ENCODE measurements at places on chromosomes 2 and 18.

- no peak for DNase-seq
These were observed 165.5 kb downstream of the L3MBTL4 start for GRCh38 chr18:6249170-6249569.

GRCh38 chr2:180728928-180729559, 251.4 kb upstream of the UBE2E3 start:
- no peak for DNase-seq

- DNase-seq: no peak
These were observed 15.0 kb downstream of the COX7A2L start for GRCh38 chr2:42345986-42346385.

DNA sequence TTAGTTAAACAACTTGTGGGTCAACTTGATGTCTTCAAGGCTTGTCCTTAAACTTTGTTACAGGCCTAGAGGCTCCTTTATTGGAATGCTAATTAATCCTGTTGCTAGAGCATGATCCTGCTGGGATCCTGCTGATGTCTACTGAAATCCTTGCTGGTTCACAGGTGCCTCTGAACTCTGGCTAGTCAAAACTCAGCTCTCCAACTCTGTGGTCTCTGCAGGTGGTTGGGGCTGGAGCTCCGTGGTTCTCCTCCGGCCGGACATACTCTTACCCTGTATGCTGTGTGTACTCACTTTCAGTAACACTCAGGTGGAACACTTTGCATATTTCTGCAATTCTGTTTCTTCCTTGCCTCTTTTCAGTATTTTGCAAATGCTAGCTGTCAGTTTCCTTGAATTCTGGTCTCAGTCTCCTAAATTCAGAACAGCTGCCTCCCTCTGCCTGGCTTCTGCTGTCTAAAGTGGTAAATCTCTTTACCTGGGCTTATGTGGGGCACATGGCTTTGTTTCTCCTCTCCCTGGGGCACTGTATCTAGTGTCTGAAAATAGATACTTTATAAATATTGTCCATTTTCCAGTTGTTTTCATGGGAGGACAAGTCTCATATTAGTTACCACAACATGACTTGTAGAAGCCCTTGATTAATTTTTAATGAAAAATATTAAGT, 113.0 kb downstream of the ATP9B start:
- DNase-seq: no peak

GRCh38 chr2:24085200-24085489, 511 bp upstream of the TP53I3 start:
- no peak for DNase-seq

GRCh38 chr2:209367075-209367747, 56.6 kb upstream of the MAP2 start:
- no peak for DNase-seq

DNA sequence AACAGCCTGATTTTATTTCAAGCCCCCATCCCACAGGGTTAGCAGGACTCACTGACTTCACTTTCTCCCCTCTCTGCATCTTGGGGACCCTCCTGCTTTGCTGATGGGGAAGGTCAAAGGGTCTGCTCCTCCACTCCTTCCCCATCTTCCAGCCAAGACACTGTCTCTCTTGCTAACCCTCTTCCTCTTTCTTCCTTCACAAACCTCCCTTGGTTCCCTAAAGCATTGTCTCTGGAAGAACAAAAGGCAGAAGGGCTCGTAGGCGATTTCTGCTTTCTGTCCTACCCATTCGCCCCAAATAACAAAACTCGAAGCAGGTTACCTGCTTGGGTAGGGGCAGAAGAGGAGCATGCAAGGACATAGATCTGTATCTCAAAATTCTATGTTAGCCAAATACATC, 5.5 kb upstream of the SLC4A3 start:
- DNase-seq: no peak

DNA sequence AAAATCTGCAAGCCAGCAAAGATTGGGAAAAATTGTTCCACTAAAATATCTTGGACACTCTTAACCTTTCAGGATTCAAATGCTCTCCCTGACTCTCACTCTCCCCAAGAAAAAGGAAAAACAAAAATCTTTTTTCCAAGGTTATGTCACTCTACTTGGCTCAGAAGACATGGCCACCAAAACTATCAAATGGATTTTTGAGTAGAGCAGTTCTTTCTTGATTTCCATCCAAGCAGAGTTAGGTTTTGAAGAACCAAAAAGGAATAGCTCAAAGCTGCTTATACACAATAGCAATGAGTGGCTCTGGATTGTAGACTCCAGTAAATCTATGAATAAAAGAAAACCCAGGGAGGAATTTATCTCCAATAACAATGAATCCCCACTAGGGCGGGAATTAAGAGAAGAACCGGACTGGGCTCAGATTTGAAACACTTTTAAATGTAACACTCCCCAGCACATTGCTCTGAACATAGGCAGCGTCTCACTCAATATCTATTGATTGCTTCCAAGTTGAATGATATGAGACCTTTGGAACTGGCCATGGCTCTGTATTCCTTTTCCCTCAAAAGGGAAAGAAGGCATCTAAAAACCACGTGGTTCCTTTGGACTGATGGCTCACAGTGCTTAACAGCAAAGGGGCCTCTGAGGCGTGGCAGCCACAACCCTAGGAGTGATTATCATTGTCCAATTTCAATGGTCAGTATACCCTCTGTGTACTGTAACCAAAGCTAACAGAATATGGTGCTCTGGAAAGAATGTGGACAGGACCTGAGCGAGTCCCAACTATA, 68.3 kb downstream of the SPRED2 start:
- no peak for DNase-seq

DNA sequence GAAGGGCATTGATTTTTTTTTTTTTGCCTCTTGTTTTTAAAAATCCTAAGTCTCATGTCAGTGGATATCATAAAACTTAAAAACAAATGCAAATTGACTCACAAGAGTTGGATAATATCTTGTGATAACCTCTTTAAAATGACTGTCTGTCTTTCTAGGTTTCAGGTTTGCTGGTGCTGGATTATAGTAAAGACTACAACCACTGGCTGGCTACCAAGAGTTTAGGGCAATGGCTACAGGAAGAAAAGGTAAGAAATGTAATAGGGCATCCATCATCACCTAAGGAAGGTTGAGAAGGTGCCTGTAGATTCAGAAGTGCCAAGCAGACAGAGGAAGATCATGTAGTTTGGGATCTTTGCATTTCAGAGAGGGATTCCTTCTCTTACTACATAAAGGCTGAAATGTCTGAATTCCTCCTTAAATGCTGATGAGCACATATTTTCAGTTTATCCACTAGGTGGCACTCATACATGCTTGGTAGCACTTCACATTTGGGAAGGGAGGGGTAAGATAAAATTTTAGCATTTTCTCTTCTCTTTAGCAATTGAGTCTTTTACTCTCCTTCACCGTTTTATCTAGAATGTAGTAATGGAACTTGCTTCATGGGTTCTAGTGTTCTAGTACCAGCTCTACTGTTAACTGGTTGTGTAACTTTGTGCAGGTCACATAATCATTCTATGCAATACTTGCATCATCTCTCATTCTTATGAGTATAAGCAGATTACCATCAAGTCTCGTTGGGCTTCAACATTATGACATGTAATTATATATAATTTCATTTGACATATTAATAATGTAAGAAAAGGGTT, 21.1 kb downstream of the CPS1 start:
- DNase-seq: no peak

GRCh38 chr18:65363011-65363410, 387.8 kb upstream of the CDH7 start:
- DNase-seq: no peak

DNA sequence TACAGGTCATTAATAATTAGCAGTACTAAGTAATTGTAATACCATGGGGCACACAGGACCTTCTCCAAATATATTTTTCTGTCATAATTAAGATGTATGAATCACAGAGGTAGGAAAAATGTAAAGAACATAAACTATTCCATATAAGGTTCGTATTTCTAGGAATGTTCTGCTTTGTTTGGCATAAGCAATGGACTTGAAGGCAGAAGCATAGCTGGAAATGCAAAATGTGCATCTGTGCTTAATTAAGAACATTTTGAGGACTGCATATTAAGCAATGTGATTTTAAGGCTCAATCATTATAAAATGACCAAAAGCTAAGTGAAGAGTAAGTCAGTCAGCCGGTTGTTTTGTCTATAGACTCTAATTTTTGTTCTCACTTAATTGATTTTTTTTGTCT, 123.2 kb downstream of the RBM43 start:
- no peak for DNase-seq

DNA sequence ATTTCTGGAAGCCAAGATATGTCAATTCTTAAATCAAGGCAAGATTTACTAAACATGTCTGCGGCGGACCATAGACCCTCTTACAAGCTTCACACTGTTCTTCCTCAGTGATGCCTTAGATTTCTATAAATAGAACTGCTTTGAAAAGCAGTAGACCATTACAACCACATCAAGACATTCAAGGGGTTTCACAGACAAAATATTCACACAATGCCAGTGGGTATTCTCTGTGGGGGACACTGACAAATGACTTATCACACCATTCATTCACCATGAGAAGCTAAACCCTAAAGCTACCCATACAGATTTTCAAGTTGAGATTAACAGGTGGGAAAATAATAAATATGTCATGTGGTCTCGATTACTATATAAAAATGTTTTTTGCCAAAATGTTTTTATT, 15.9 kb upstream of the LRRTM4 start:
- DNase-seq: no peak

DNA sequence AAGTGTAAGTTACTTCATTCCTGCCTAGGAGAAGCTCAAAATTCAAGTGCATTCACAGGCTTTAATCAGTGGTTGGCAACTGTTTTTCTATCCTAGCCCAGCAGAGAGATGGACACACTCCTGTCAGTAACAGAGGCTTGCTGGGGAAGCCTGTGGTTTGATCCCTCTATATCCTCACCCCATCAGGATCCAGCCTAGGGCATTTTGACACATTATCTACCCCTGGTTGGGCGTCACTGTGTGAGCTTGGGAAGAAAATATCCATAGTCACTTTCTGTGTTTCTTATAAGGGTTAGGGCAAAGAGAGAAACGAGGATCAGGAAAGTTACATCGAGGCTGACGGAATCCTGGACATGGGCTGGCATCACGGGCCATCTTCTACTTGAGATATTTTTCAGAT, 10.0 kb downstream of the NT5DC4 start:
- DNase-seq: no peak

DNA sequence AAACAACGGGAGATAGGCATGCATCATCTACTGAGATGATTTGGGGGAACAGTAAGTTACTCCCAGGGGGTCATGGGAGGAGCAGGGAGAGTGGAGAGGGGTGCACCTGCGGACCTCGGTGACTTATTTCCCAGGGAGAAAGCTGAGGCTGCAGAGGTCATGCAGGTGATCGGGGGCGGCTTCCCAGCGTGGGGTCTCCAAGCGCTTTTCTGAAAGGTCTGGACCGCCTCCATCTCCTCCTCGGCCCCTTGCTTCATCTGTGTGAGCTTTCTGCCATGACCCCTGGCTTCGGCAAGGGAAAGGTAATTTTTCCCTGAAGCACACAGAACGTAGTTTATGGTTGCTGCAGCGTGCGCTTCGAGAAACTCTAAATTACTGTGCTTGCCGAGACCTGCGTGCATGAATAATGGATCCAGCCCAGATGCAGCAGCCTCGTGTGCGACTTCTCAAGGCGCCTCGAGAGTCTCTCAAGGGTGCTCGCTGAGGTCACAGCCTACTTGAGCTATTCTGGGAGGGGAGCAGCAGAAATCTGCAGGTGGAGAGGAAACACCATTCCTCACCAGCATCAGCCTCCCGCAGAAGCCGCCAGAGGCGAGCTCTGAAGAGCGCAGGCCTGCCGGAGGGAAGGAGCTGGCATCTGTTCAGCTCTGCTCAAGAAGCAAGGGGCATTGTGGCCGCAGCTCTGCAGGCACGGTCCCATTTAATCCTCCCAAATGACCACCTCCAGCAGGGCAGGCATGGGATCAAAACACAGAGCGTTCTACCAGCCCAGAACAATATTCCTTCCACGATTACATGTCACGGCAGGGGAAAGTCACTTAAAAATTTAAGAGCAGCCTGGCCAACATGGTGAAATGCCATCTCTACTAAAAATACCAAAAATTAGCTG, 308.4 kb upstream of the MYT1L start:
- no peak for DNase-seq

DNA sequence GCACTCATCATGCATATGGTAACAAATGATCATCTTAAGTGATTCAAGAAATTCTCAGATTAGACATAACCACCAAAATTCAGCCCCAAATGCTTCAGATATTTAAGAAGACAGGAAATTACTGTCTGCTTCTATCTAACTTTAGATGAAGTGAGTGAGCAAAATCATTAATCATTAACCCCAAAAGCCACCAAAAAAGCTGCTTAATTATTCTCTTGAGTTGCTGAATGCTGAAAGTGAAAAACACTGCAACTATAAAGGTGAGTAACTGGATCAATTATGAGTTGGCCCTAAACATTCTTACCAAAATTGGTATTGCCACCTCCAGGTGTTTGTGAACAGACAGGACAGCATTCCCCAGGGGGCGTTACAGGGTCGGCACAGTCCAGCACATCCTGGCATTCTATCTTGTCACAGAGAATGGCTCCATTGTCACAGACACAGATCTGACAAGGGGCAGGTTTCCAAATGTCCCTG, 69.6 kb downstream of the COL5A2 start:
- peak; percentile 15 for DNase-seq

DNA sequence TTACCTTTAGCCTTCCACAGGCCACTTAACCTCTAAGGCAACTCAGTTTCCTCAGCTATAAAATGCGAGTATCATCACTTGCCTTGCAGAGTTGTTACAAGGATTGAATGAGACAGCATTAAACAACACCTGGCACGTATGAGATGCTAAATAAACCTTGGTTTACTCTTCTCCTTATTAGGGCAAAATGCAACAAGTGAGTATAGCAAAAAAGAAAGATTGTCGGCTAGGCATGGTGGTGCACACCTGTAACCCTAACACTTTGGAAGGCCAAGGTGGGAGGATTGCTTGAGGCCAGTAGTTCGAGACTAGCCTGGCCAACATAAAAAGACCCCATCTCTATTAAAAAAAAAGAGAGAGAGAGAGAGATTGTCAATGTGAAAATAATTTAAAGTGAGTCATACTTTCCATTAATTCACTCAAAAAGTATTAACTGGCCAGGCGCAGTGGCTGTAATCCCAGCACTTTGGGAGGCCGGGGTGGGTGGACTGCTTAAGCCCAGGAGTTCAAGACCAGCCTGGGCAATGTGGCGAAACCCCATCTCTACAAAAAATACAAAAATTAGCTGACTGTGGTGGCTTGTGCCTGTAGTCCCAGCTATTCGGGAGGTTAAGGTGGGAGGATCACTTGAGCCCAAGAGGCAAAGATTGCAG, 8.0 kb downstream of the ATAD2B start:
- DNase-seq: no peak

DNA sequence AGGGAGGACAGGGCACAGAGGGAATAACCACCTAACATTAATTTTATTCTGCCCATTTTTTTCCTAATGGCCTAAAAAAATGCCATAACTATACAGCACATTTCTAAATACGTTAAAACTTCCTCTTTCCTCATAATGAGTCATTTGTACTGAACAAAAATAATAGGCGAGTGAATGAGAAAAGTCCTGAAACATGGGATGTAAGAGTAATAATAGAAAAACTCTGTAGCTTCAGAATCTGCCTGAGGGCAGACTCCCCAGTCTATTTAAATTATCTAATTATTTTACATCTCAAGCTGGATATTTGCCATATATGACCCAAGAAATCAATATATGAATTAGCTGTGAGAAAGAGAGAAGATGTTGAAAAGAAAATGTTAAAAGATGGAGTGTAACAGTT, 285.1 kb downstream of the TMX3 start:
- no peak for DNase-seq

- DNase-seq: no peak
These were observed 303.5 kb upstream of the ZNF804A start for GRCh38 chr2:184294831-184295230.

Measured in BE2C (cell line).